ENCODE measurements at places on chromosomes 5 and 9.

GRCh38 chr9:81535542-81536241 is 153.7 kb downstream of the TLE1 start:
- DNase-seq = no peak

DNA sequence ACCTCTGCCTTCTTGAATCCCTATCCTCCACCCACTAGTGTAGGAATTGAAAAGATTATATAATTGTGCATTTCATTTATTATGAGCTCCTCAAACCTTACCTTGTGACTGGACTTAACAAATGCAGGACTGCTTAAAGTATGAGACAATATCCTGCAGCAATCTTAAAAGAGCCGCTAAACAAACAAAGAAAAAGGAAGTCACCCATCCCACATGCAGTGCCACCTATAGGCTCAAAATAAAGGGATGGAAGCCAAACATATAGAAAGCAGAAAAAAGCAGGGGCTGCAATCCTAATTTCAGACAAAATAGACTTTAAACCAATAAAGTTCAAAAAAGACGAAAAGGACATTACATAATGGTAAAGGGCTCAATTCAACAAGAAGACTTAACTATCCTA is 8.7 kb downstream of the PCAT7 start:
- DNase-seq = peak; percentile 27

DNA sequence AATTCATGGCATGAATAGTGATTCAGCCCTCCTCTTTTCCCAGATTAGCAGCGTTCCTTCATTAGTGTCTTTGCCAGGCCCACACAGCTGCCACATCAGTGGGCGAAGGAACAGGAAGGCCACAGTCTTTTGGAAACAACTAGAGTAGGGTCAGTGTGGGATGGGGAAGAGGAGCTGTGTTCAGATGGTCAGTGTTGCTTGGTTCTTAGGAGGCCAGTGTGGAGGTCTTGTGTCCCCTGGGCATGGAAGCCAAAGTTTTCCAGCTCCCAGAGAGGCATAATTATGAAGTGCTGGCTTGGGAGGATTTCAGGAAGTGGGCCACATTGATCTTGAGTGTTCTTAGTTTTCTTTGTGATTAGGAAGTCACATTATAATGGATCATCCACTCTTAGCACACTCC is 269.6 kb downstream of the PSAT1 start:
- no peak for DNase-seq

DNA sequence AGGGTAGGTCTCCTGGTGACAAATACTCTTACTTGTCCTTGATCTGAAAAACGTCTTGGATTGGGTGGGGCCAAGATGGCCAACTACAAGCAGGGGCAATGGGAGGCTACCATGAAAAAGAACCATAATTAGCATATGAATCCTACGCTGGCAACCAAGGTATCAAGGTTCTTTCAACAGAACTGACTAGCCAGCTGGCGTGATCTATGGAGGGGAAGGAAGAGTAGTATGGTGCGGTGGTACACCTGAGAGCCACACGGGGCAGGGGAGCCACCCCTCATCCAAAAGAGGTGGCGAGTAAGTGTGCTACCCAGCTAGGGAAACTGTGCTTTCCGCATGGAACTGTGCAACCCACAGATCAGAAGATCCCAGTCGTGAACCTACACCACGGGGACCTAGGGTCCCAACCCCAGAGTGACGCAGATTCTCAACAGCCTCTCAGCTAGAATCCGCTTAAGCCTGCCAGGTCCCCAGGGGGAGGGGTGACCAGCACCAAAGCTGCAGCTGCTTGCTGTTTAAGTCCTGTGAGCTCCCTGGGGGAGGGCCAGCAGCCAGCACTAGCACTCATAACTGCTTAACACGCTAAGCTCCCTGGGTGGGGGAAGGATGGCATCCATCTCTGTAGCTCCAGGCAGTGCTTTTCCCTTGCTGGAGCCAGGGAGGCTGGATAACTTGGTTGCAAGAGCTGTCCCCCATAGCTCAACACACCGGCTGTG is 334.8 kb downstream of the FBXL17 start:
- no peak for DNase-seq

GRCh38 chr5:3751846-3752245 is 156.2 kb downstream of the IRX1 start:
- no peak for DNase-seq

Data from hematopoietic multipotent progenitor cell treated with erythropoietin and hydrocortisone succinate and interleukin-3 and kit ligand, for 4 days (in vitro differentiated cells).